ENCODE measurements at places on chromosomes 4 and X.

GRCh38 chrX:31099536-31100090, 27.8 kb upstream of the FTHL17 start:
- DNase-seq: no peak

DNA sequence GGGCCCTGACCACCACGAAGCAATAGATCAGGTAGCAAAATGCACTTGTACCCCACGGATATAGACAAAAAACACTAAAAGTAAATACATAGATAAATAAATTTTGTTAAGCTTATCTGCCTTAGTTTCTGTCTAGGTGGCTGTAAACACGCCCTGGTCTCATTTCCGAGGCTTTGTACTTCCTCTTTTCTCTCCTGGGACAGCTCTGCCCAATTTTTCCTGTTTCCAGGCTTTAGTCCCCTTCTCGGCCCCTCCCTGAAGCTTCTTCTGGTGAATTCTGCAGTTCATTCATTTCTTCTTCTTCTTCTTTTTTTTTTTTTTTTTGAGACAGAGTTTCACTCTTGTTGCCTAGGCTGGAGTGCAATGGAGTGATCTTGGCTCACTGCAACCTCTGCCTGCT, 73.4 kb upstream of the STOX2 start:
- no peak for DNase-seq

- peak; percentile 23 for DNase-seq
Measured at GRCh38 chr4:2168469-2169319, 73.2 kb downstream of the HAUS3 start.

GRCh38 chr4:39648827-39649558, 10.3 kb upstream of the SMIM14 start:
- DNase-seq: no peak

DNA sequence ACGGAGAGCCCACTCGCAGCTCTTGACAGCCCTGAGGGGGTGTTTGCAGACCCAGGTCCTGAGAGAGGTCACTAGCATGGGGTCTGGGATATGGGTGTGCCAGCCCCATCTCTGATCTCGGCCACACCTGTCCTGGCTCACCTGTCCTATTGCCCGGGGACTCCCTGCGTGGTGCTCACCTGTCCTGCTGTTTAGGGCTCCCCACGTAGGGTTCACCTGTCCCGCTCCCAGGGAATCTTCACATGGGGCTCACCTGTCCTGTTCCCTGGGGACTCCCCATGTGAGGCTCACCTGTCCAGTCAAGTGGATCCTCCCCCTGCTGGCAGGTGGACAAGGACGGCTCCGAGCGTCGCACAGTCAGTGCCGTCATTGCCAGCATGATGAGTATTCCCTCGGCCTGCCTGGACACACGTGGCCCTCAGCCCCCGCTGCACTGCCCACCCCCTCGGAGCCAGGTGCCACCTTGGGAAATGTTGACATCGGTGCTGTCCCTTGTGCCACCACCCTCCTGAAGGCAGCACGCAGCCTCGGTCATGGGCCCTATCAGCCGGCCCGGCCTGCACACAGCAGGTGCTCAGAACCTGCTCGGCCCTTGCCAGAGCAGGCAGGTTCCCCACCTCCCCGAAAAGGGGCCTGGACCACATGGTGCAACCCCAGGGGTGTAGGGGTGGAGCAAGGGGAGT, 6.3 kb downstream of the SLC49A3 start:
- DNase-seq: no peak

DNA sequence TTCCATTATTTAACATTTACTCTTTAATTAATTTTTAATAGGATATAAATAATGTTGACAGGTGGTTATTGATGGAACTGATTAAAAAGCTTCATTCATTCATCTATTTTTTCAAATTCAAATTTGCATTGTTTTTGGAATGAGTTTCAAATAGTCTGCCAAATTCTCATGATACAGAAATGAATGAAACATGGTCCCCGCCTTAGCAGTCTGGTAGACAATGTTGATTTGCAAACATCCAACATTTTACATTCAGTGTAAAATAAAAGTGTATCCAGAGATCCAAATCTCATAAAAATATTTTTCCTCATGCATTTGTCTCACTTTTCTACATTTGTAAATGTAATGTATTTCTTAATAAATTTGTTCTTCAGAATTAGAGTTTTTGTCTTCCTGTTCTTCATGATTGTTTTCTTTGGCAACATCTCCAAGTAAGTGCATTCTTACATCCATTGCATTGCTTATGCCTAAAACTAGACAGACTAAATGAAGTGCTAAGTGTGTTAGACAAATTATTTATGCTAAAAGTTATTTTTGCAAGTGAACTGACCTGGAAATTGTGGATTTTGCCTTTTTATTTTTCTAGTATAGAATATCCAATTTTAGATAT, 142.3 kb downstream of the PCDH18 start:
- no peak for DNase-seq

GRCh38 chr4:180993244-180993836, 1249.9 kb upstream of the TENM3 start:
- DNase-seq: no peak

DNA sequence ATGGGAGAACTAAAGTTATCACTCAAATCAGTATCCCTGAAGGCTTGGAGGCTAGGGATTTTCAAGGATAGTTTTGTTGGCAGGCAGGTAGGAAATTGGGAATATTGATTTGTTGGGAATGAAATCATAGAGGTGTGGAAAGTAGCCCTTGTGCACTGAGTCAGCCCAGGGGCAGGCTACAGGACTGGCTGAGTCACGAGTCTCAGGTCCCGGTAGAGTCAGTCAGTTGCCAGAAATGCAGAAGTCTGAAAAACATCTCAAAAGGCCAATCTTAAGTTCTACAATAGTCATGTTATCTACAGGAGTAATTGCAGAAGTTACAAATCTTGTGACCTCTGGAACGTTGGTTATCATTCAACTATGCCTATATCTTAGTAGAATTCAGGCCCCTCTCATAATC, 153.1 kb downstream of the GC start:
- DNase-seq: no peak

DNA sequence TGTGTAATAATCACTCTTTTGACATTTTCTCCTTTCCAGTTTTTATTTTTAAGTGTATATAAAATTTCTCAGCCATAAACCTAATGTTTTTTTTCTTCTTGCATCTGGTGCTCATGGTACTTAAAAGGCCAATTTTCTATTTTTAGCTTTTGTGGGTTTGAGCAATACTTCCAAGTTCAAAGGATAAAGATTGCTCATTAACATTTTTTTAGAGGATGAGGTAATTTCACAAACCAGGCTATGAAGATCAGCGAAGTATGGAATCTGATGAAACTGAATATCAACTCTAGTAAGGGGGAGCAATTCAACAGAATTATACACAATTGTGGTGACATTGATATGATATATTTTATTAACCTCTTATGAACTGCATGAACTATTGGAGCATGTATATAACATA, 25.8 kb upstream of the KLHL34 start:
- no peak for DNase-seq

GRCh38 chr4:151407466-151408379, 1.3 kb upstream of the FHIP1A start:
- no peak for DNase-seq

DNA sequence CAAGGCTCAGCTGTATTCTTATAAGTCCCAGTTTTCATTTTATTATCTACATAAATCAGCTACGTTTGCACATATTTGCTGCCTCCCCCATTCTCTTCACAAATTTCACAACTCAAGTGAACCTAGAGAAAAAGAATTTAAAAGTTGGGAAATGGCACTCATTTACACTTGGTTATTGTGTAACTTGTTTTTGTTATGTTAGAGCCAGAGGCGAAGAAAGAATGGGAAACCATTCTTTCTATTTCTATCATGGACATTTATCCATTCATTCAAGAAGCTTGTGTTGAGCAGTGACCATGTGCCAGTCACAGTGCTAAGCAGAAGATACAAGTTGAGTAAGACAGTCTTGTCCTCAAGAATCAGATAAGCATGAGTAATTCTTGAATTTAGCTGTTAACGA, 13.5 kb downstream of the LIAS start:
- no peak for DNase-seq

Data from M059J (cell line).